ENCODE measurements at places on chromosomes 11 and 22.

GRCh38 chr11:17979770-17980371 lies 33.0 kb downstream of the SERGEF start:
- peak; percentile 24 for DNase-seq

- no peak for DNase-seq
Observed at GRCh38 chr11:36304351-36304750, 8.3 kb downstream of the PRR5L start.

DNA sequence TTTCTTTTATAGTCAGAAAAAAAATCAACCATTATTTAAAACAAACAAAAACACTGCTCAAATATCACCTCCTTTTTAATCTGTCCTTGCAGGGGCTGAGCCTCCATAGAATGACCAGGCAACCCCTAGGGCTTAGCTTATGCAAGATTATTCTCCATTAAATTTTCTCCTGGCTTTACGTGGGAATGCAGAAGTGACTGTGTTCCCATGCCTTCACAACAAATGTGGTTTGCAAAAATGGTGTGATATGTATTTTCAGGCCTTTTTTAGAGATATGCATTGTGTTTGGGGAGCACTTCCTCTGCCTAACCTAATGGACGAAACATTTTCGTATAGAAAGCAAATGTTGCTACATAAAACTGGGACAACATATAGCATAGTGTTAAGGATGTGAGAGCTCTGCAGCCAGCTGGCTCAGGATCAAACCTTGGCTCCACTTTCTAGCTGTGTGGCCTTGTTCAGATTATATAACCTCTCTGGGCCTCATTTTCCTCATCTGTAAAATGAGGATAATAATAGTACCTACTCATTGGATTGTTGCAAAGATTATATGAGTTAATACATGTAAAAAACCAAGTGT lies 82.6 kb downstream of the PARVA start:
- DNase-seq = no peak

GRCh38 chr11:10653946-10654810 lies 39.4 kb downstream of the IRAG1 start:
- peak; percentile 30 for DNase-seq

DNA sequence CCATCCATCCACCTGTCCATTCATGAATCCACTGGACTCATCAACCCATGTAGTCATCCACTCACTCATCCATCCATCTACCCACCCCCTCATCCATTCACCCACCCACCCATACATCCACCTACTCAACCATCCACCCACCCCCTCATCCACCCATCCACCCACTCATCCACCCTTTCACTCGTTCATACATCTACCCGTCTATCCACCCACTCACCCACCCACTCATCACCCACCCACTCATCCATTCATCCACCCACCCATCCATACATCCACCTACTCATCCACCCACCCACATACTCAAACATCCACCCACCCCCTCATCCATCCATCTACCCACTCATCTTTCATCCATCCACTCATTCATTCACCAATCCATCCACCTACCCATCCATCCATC lies 37.7 kb downstream of the RTL6 start:
- no peak for DNase-seq

GRCh38 chr11:10318527-10318802 lies 13.6 kb downstream of the ADM start:
- no peak for DNase-seq
